ENCODE measurements at places on chromosomes 13 and 19.

- no peak for DNase-seq
These were observed 33.3 kb upstream of the SPATA13 start for GRCh38 chr13:24127116-24127631.

GRCh38 chr13:89968470-89968869 is 1379.0 kb upstream of the MIR17HG start:
- no peak for DNase-seq

- DNase-seq: no peak
These were observed 17.3 kb downstream of the SIGLEC8 start for GRCh38 chr19:51440846-51441409.

DNA sequence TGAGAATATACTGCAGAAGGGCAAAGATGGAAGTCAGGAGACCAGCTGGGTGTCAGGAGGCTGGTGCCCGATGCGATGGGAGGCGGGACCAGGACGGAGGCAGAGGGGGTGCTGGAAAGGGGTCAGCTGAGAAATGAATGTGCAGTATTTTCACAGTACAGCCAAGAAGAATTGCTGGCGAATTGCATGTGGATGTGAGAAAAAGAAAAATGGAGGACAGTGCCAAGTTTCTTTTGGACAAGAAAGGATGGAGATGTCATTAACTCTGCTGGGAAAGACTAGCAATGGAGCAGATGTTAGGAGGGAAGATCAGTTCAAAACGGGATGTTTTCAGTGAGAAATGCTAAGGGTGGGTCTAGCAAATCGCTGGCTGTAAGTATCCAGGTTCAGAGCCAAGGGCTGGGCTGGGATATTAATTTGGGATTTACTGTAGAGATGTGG is 7.0 kb downstream of the CRYL1 start:
- no peak for DNase-seq

GRCh38 chr13:32047088-32047487 is 15.5 kb downstream of the FRY start:
- DNase-seq: no peak

GRCh38 chr19:12364391-12365235 is 870 bp downstream of the ZNF442 start:
- DNase-seq: no peak

- DNase-seq: no peak
These were observed 33.2 kb upstream of the KATNAL1 start for GRCh38 chr13:30340331-30341250.

DNA sequence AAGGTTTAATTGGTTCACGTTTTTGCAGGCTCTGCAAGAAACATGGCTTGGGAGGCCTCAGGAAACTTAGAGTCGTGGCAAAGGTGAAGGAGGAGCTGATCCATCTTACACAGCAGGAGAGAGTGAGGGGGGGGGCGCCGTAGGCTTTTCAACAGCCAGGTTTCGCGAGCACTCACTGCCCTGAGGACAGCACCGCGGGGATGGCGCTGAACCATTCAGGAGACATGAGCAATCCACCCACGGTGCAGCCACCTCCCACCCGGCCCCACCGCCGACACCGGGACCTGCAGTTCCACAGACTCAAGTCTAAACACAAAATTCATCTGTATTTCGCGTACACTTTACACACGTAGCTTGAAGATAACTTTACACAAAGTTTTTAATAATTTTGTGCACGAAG is 73.6 kb downstream of the KDM4B start:
- no peak for DNase-seq

GRCh38 chr19:50817941-50818858 is 5.4 kb downstream of the KLK1 start:
- no peak for DNase-seq

- DNase-seq: no peak
These were observed 307.6 kb downstream of the SPRY2 start for GRCh38 chr13:80033286-80033685.

DNA sequence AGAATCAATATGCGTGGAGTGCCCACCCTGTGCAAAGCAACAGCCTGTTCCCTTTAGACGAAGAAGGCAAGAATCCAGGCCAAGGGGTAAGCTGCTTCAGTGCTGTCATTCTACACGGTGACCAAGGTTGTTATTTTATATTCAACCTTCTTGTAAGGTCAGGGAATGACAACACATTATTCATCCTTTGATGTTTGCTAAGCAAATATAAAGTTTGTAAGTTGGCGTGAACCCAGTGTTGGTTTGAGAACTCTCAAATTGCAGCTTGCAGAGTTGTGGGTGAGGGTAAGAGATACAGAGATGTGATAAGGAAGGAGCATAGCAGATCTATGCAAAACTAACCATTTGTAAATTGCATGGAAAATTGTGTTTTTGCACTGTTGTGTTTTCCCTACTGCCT is 436.7 kb downstream of the FGF9 start:
- DNase-seq: no peak

- no peak for DNase-seq
These were observed 62.3 kb downstream of the KCNC3 start for GRCh38 chr19:50266896-50267295.

DNA sequence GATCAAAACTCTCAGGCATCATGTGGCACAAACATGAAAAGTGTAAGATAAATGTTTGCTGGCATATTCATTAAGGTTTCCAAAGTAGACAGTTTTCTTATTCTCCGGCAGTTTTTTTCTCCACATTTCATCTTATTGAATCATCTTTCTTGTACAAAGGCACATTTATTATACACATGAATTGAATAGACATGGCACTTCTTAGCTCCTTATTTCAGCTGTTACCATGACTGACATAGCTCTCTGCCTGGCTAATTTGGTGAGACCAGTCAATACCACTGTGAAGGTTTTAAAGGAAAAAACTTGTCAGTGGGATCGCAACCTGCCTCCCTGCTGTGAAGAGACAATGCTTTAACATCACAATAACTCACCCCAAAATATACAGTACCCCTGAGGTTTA is 285.0 kb upstream of the PCDH20 start:
- no peak for DNase-seq

DNA sequence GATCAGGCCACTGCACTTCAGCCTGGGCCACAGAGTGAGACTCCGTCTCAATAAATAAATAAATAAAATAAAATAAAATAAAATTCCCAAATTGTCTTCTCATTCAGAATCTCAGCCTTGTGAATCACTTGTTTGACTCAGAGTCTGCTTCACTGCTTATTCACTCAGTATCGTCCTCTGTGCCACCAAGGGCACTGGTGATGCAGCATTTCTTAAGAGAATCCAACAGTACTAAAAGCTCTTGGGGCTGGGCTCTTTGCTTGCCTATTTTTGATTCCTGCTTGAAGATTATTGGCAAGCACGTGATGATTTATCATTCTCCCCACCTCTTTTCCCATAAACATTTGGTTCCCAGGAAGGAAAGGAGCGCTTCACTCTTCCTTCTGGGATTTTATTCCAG is 54.8 kb upstream of the HMGB1 start:
- no peak for DNase-seq

DNA sequence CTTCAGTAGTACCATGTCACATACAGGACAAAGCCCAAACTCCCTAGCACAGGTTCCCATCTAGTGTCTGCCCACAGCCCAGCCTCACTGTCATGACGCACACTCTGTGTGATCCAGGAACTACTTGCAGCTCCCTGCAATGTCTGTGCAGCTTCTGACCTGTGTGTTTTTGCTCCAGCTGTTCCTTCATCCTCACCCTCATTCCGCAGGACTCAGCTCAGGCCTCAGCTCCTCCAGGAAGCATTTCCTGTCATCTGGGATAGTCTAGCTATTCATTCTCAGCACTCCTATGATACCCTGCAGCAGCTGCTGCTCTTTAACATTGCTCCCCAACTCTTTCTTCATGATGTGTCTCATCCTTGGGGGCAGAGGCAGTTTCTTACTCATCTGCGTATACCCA is 56.1 kb downstream of the ENOX1 start:
- no peak for DNase-seq

GRCh38 chr13:50948601-50949000 is 39.0 kb downstream of the RNASEH2B start:
- DNase-seq: no peak

DNA sequence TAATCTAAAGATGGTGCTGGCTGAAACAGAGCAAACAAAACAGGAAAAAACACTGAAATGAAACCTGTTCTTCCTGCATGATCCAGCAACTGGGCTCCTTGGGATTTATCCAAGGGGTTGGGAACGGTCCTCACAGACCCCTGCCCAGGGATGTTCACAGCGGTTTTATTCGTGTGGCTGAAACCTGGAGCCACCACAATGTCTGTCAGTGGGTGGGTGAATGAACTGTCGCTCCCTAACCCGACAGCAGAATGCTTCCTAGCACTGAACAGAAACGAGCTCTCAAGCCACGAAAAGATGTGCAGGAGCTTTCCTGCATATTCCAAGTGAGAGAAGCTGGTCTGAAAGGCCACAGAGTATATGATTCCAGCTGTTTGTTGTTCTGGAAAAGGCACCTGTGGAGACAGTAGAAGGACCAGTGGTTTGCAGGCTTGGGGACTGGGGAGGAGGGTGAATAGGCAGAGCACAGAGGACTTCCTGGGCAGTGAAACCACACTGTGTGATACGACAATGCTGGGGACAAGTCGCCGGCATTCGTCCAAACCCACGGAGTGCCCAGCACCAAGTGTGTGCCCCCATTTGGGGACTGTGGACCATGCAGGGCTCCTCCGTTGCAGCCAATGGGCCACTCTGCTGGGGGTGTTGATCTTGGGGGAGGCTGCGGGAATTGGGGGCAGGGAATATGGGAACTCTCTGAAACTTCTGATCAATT is 73.9 kb downstream of the TEX29 start:
- no peak for DNase-seq

DNA sequence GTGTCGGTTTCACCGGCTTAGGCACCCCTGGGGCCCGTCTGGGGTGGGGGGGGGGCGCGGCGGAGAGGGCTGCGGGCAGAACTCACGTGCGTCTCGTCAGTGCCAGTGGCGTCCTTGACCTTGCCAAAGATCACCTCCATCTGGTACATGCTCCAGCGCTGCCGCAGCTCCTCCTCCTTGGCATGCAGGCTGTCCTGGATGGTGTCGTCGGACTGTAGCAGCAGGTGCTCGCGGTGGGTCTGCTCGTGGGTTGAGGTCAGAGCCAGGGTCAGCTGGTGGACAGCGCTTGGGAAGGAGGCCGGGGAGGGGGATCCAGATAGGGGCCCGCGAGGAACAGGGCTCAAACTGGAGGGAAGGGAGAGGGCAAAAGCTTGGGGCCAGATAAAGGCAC is 4.7 kb upstream of the RGL3 start:
- no peak for DNase-seq

- DNase-seq: no peak
These were observed 291.4 kb downstream of the DCLK1 start for GRCh38 chr13:35839806-35840205.

DNA sequence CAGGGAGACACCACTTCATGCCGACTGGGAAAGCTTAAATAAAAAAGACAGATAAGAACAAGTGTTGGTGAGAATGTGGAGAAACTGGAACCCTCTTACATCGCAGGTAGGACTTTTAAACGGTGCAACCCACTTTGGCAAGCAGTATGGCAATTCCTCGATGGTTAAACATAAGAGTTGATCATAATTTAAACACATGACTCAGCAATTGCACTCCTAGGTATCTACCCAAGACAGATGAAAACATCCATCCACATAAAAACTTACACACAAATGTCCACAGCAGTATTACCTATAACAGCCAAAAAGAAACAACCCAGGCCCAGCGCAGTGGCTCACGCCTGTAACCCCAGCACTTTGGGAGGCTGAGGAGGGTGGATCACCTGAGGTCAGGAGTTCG is 21.9 kb downstream of the FLT1 start:
- no peak for DNase-seq

DNA sequence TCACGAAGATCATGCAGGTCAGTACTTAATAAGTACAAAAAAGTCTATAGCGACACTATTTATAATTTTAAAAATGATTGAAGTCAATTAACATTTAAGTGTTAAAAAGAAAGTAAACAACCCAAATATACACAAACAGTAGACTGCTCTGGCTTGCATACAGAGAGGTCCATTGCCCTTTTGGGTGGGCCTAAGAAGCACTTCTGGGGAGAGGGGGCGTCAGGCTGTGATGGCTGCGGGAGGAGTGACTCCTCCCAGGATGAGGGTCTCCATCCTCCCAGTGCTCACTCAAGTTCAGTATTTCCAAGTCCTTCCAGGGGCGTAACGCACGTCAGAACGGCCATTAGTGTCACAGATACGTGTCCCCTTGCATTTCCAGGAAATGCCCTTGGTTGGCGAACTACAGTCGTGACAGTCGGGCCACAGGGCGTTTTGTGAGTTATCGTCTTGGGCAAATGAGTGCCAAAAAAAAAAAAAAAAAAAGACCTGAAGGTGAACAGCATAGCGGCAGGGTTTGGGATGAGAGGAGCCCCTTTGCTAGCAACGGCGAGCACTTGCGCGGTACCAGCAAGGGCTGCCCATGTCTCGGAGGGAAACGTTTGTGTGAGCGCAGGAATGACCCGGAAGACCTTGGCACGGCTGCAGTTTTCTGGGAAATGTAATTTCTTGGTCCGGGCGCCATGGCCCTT is at the start of gene SCGB2B2:
Gene SCGB2B2 (minus strand): TSS at position 463 of the 689 bp plus-strand sequence. CDS start 82,596 bp downstream, outside the sequence.
- DNase-seq: peak; percentile 76

DNA sequence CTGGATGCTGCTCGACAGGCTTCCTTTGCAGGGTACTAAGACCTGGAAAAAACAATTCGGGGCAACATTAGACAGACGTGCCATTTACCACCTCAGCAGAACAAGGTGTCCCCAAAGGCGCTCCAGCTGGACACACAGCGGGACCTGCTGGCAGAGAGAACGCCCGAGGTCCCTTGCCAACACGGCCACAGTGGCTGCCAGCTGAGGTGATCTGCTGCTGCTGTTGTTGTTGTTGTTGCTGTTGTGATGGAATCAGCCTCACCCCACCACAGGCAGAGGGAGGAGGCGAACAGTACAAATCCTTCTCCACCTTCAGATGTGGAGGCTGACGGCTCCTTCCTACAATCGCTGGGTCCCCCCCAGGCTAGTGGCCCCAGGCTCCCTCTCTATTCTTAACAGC is 25.2 kb downstream of the ANKRD27 start:
- DNase-seq: no peak

- no peak for DNase-seq
These were observed 56.6 kb downstream of the ZNF557 start for GRCh38 chr19:7126132-7126531.

DNA sequence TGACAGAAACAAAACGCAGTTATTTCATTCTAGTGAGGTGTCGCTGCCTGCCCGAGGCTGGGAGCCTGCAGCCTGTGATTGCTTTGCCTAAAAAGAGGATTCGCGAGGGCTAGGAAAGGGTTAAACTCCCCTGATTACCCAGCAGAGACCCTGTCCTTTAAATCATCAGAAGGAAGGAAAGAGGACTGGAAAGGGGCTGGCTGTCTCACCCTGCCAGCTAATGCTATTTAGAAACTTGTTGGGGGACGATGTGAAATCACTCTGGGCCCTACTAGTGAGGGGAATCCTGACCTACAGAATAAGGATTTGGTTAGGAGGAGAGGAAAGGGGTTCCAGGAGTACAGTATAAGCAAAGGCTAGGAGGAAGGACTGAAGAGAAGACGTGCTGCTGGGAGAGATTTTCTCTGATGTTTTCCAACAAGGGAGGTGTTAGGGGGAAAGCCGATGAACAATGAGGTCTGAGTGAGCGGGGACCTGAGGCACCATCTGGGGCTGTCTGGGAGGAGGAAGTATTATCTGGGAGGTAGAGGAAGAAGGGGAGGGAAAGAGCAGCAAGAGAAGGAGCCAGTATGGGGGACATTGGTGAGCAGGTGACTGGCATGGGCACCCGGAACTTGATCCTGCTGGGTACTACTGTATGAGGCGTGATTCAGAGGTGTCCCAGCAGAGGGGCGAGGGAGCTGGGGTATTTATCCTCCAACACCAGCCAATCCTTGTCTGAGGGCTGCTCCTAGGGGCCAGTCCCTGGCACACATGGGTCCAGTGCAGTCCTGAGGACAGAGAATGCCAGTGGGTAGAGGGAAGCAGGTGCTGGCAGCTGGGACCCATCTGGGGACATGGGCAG is 55.7 kb upstream of the PTPRS start:
- no peak for DNase-seq

- peak; percentile 18 for DNase-seq
These were observed 6.0 kb downstream of the ERVV-1 start for GRCh38 chr19:53019684-53020083.
